ENCODE measurements at places on chromosomes 7 and 10.
A peak's percentile ranks its signal among the peaks of the same experiment; 100 is the strongest.

- no peak for DNase-seq
These were observed 273.7 kb upstream of the KLF14 start for GRCh38 chr7:131007439-131008330.

- DNase-seq, result no peak
These were observed 59.7 kb upstream of the CDK14 start for GRCh38 chr7:90536449-90536848.

- no peak for DNase-seq
These were observed 19.9 kb downstream of the TCAF1 start for GRCh38 chr7:143882020-143882603.

GRCh38 chr7:47757921-47758411, 176.1 kb upstream of the TNS3 start:
- DNase-seq, result no peak

DNA sequence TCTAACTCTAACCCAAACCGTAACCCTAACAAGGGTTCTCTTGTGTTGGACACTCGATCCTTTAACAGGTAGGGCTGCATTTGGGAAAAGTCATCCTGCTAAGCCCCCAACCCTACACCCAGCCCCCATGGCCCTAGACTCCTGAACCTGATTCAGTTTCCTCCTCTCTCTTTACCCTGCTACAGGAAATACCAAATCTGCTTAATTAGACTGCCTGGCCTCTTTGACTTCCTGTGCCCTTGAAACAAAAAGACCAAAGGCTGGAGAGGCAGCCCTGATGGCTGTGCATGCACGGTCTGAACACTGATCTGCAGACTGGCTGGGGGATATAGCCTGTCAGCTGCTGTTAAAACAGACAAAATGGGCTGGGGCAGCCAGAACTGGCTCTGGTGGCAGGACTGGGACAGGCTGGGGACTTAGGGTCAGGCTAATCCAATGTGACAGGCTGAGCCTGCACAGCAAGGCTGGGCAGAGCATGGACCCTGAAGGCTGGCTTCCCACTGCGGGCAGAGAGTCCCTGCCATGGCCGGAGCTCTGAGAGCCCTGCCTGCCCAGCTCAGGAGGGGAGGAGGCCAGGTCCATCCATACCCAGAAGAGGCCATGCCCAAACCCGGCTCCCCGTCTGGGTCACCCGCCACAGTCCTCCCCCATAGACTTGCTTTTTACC, 51.0 kb upstream of the MSMB start:
- no peak for DNase-seq

DNA sequence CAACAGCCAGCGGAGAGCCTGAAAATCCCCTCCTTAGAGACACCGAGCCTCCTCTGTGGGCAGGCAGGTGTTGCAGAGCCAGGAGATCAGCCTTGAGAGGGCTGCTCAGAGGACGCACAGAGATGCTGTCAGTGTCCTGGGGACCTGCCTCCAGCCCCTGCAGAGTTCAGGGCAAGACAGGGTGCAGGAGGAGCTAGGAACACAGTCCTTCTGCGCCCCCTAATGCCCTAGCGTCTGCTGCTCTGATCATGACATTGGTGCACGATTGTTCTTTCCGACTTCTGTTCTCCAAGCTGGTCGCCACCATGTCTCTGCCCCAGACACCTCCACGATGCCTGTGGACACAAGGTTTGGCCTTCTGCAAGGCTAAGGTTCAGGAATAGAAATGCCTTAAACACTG, 613.7 kb upstream of the MKI67 start:
- DNase-seq, result no peak

DNA sequence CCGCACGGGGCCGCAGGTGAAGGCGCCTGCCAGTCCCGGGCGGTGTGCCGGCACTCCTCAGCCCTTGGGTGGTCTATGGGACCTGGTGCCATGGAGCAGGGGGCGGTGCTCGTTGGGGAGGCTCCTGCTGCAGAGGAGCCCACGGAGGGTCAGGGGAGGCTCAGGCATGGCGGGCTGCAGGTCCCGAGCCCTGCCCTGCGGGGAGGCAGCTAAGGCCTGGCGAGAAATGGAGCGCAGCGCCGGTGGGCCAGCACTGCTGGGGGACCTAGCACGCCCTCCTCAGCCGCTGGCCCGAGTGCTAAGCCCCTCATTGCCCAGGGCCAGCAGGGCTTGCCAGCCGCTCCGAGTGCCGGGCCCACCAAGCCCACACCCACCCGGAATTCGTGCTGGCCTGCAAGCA, 18.9 kb downstream of the AKR1E2 start:
- DNase-seq, result no peak

DNA sequence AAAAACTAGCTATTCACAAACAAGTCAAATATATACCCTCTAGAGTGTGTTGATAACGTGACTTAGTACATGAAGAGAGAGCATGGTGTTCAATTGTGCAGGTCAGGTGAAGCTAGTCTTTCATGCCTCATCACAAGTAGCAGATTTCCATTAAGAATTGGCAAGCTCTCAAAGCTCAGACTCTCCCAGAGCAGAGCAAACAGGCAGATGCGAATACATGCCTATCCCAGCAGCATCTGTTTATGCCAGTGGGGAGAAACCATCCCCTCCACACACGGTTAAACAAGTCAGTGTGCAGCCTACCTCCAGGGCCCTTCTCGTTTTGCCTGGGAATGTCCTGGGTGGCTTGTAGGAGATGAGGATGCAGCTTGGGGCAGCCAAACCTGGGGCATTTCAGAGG, 532.5 kb upstream of the C7orf33 start:
- DNase-seq, result no peak

GRCh38 chr7:6636741-6637543, at the start of gene ZNF316:
ZNF316 (plus strand) TSS chr7:6637318; CDS start chr7:6642410, 5,092 bp downstream.
- peak; percentile 51 for DNase-seq

DNA sequence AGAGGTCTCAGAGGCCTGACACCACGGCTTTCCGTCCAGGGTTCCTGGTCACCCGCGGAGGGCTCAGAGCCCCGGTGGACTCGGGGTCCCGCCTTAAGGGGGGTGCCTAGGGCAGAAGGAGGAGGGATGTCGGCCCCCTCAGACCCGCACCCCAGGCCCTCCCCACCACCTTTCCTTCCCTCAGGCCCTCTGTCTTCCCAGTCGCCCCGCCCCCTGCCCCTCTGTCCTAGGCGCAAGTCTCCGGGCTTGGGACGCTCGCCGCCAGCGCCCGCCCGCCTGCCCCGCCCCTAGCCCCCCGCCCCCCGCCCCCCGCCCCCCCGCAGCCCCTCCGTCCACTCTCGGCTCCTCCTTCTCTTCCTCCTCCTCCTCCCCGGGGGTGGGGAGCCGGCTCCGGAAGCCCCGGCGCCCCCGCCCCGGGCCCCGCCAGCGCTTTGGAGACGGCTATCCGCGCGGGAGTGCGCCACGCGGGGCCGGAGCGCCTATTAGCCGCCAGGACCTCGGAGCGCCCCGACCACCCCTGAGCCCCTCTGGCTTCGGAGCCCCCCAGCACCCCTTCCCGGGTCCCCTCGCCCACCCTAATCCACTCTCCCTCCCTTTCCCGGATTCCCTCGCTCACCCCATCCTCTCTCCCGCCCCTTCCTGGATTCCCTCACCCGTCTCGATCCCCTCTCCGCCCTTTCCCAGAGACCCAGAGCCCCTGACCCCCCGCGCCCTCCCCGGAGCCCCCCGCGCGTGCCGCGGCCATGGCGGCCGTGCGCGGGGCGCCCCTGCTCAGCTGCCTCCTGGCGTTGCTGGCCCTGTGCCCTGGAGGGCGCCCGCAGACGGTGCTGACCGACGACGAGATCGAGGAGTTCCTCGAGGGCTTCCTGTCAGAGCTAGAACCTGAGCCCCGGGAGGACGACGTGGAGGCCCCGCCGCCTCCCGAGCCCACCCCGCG, at the start of gene AEBP1:
Gene AEBP1 (plus strand): TSS at position 423 of the 937 bp plus-strand sequence. CDS start 321 bp downstream, at position 744.
- DNase-seq, result no peak

DNA sequence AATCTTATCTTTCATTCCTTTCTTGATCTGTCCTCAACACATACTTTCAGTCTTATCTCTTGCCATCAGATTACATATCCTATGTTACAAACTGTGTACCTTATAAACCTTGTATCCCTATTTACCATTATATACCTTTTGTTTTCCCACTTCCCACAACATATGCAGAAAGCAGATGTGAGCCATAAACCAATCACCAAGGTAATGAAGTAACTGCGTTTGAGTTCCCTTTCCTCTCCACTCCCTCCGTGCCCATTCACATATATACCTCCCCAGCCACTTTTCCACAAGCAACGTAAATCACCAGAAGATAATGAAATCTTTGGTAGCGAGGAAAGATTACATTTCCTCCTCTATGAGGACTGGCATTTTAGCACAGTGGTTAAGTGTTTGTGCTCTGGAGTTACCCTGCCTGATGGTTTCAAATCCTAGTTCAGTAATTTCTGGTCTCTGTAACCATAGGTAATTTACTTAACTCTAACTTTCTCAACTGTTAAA, 55.5 kb upstream of the PHF14 start:
- DNase-seq, result no peak

DNA sequence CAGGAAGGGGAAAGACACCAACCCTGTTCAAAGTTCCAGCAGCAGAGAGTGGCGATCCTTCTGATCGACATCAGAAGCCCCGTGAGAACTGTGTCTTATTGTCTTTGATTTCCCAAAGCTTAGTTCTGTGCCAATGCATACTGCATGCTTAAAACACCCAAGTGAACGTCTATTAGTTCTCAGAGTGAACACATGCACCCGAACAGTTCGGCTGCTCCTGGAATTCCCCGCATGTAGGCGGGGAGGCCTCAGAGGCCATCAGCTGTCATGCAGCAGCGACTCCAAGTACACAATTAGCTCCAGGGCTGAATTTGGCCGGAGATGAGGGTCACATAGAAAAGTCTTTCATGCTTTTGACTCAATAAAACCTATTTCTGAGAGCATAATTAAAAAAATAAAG, 276.9 kb downstream of the ZMYND11 start:
- no peak for DNase-seq

GRCh38 chr10:125775491-125776106, at the start of gene MMP21:
MMP21 (minus strand) TSS chr10:125775821; CDS start chr10:125775821, 0 bp downstream.
- DNase-seq, result no peak

GRCh38 chr7:82805527-82805960, 357.1 kb downstream of the PCLO start:
- no peak for DNase-seq

- DNase-seq, result no peak
These were observed 180.7 kb upstream of the ANK3 start for GRCh38 chr10:60570272-60570865.

- no peak for DNase-seq
These were observed 90.4 kb downstream of the KIAA1549 start for GRCh38 chr7:138890499-138891445.

- DNase-seq, result no peak
These were observed 156.2 kb upstream of the GALNT17 start for GRCh38 chr7:70975754-70976153.

- no peak for DNase-seq
These were observed 92.3 kb upstream of the PRPS1L1 start for GRCh38 chr7:18119985-18120384.

- no peak for DNase-seq
These were observed 167.7 kb upstream of the ADO start for GRCh38 chr10:62636825-62637248.

DNA sequence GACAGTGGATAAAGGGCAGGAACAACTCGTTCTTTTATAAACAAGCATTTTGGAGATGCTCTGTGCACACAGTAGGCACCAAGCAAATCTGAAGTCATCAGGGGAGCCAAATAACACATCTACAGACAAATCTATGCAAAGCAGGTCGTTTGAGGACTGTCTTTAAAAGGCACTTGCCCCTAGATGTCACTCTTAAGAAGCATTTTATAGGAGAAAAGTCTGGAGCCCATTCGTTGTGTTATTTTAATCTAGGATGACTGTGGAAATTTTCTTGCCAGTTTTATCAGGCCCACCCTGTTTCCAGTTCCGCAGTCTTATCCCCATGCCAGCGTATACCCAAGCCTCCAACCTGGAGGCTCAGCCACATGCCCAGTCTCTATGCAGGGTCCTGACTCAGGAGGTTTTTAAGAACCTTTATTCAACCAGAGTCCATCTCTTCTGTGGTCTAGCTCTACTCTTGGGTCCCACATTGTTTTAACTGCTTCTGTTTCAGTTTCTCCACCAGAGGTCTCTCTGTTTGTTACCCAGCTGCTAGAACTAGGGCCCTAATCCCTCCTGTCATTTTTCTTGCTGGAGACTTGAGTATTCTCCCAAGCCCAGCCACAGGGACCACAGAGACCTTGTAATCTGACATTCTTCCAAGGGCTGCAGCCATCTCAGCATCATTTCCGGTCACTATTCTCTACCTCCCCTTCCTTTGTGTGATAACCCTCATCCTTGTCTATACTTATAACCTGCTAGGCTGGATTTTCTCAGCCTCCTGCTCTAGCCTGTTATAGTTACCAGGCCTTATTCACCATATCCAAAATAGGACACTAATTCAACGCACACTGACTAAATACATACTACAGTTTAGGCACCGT, 26.7 kb downstream of the PIK3CG start:
- no peak for DNase-seq

GRCh38 chr7:30365621-30366020, 81.2 kb downstream of the ZNRF2 start:
- DNase-seq, result no peak

- DNase-seq, result no peak
These were observed 490 bp downstream of the KIN start for GRCh38 chr10:7787150-7787856.

DNA sequence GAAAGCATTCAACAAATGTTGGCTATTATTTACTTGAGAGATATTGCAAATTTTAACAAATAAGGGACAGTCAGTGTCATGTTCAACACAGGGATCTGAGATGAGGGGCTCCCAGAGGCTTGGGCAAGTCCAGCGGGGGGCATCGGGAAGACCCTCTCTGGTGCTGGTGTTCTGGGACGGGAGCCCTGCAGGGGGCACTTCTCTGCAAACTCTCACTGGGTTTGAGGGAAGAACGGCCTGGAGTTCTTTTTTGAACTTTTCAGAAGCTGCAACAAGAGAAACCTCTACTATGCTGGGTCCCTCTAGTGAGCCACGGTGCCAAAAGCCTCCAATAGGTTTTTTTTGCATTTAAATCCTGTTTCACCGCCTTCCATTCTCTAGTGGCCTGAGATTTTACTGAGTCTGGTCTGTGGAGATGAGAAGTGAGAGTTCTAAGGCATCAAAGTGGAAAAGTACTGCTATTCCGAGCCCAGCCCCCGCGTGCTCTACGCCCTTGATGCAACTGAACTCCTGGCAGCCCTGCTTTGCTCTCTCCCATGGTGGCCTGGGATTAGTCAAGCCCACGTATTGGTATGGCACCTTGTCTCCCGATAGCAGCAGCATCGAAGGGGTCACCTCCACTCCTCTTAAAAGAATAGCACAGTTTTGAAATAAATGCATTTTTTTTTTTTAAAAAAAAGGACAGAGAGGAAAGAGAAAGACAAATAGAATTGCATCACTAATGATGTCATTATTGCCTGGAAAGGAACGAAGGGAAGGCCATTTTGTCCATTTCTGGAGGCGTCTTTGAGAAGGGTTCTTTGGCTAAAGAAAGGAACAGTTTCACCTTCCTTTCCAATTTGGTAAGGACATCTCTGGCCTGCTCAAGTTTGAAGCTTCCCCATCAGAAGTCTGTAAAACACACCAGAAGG, 43.5 kb downstream of the CLEC2L start:
- no peak for DNase-seq

GRCh38 chr7:144818511-144818910, 17.3 kb downstream of the TPK1 start:
- DNase-seq, result peak; percentile 12

GRCh38 chr10:8379906-8380832, 325.7 kb downstream of the GATA3 start:
- no peak for DNase-seq

GRCh38 chr7:81605493-81605892, 164.4 kb downstream of the HGF start:
- no peak for DNase-seq
